Activated T-helper 2 cell treated with anti-CD3 and anti-CD28 coated beads, Interferon-gamma antibody, Interleukin-2, Interleukin-4, amounts not matched to agents 10 μg/mL and 5 μg/mL and 100 μg/mL, durations not matched to agents 14 hours and 24 hours and 36 hours (primary cell): ENCODE measurements at places on chromosomes 1 and 21. TPM values are rescaled to one million over a fixed set of nuclear protein-coding genes. Genes with fewer than 3 reads are reported as not detected.

The DCDC2B gene
- total RNA-seq = 0.14 TPM in 1 of 2 replicates, not detected in the other

The CRP gene
- total RNA-seq = not detected in 2 replicates

The AK2 gene
- total RNA-seq = 349 TPM in 2 replicates

The KRTAP19-1 gene
- not detected in 2 replicates for total RNA-seq

The CLCA4 gene
- total RNA-seq = not detected in 2 replicates

The ZMPSTE24 gene
- 48.2 TPM in 2 replicates for total RNA-seq

The EFNA1 gene
- 0.18 and 0.39 TPM in 2 replicates for total RNA-seq

The SYCP1 gene
- not detected in 2 replicates for total RNA-seq

DNA sequence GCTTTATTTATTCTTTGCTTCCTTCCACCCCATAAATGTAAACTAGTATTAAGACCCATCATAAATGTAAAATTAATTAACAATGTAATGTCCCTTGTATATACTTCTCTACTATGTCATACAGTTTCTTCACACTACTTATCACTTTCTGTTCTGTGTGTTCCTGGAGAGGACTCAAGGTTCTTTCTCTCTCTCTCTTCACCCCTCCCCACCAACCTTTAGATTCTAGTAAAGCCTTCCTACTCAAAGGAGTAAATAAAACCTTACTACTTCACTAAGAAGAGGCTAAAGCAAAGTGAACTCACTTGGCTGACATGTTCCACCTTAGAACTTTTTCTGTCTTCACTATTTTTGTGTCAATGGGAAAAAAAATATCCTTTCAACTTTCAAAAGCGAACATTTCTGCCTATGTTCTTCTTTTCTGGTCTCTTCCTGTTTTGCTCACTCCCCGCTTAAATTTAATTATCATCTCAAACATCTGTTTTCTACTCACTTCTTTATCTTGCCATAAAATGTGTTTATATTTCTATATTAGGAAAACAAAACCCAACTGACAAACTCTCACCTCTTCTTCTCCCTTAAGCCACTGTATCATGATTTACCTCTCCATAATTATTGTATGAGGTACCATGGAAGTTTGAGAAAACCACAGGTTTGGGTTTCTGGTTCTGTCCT lies 260.3 kb downstream of the DPYD start:
- H3K4me1 ChIP-seq = peaks cover 2% of the 10 kb centered on the region
- DNase-seq = no peak
- H3K27me3 ChIP-seq = no peaks in the 10 kb centered on the region
- no peak overlapping the region for H3K4me3 ChIP-seq

- no peak overlapping the region for H3K27ac ChIP-seq
- H3K27me3 ChIP-seq = peaks cover 35% of the 10 kb centered on the region
- H3K4me3 ChIP-seq = no peak overlapping the region
- H3K36me3 ChIP-seq = no peaks in the 10 kb centered on the region
- H3K4me1 ChIP-seq = no peaks in the 10 kb centered on the region
- no peak for DNase-seq
These were observed 6.0 kb upstream of the FOXE3 start for GRCh38 chr1:47410068-47410455.

- H3K4me1 ChIP-seq = no peaks in the 10 kb centered on the region
- H3K27me3 ChIP-seq = peaks cover 26% of the 10 kb centered on the region
- no peaks in the 10 kb centered on the region for H3K36me3 ChIP-seq
- H3K27ac ChIP-seq = no peak overlapping the region
- H3K4me3 ChIP-seq = no peak overlapping the region
These were observed 9.2 kb downstream of the IGSF21 start for GRCh38 chr1:18116777-18117176.

DNA sequence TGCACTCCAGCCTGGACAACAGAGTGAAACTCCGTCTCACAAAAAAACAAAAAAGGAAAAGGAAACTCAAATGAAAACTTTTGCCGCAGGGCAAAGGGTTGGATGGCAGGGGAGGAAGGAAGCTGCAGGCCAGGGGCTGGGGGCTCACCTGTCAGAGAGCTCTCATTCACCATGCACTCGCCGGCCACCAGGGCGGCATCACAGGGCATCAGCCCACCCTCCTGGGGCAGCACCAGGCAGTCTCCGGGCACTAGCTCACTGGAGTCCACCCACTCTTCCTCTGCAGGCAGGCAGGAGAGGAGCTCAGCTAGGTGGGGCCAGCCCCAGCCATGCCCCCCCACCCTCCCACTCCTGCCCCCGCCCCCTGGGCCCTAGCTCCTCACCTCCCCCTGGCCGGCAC lies 11.9 kb downstream of the ATP13A2 start:
- peaks cover 22% of the 10 kb centered on the region for H3K36me3 ChIP-seq
- H3K4me1 ChIP-seq = no peaks in the 10 kb centered on the region
- H3K27me3 ChIP-seq = no peaks in the 10 kb centered on the region
- no peak for DNase-seq
- no peak overlapping the region for H3K4me3 ChIP-seq
- H3K27ac ChIP-seq = no peak overlapping the region

DNA sequence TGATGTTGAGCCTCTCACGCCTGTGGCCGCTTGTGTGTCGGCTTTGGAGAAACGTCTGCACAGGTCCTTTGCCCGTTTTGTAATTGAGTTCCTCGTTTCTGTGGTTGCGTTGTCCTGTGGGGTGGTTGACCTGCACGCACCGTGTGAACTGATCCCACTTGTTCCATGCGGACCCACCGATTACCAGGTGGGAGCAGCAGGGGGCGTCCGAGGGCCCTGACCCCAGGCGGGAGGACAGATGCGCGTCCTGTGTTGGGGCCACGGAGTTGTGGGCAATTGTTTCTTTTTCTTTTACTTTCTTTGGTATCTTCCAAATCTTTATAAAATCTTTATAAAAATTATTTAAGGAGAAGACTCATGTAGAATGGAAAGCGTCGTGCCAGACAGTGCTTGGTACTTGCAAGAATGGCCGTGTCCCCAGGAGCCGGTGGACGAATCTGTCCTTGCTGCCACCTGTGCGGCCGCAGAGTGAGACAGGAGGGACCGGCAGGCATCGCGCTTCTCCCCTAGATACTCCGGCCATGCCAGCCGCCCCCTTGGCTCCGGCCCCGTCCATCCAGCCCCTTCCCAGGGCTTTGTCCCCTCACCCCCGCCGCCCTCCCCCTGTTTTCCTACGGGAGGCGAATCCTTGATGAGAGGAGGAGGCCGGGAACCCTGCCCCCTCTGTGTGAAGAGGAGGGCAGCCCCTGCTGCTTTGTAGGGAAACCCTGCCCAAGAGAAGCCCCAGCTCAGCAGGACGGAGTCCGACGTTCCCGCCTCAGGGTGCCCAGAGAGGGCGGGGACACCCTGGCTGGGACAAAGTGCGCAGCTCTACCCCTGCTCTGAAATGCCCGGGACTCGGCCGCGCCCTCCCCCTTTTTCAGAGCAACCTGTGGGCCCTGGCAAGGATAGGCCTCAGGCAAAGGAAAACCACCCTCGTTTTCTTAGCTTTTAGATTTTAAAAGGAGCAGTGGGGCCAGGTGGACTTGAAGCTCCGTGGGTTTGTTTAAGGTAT lies 41.7 kb downstream of the PRKCZ start:
- no peak overlapping the region for H3K27ac ChIP-seq
- DNase-seq = no peak
- H3K27me3 ChIP-seq = no peaks in the 10 kb centered on the region
- no peaks in the 10 kb centered on the region for H3K36me3 ChIP-seq
- no peak overlapping the region for H3K4me3 ChIP-seq

- no peak for DNase-seq
- no peaks in the 10 kb centered on the region for H3K36me3 ChIP-seq
- H3K27ac ChIP-seq = no peak overlapping the region
- H3K4me3 ChIP-seq = no peak overlapping the region
- H3K4me1 ChIP-seq = no peaks in the 10 kb centered on the region
- H3K27me3 ChIP-seq = no peaks in the 10 kb centered on the region
These were observed 269.0 kb downstream of the LTN1 start for GRCh38 chr21:28723646-28724045.

- peaks cover 2% of the 10 kb centered on the region for H3K27me3 ChIP-seq
- no peak overlapping the region for H3K27ac ChIP-seq
- DNase-seq = no peak
- H3K4me1 ChIP-seq = peaks cover 3% of the 10 kb centered on the region
- H3K36me3 ChIP-seq = no peaks in the 10 kb centered on the region
These were observed 56.9 kb downstream of the OPTC start for GRCh38 chr1:203550846-203551245.

DNA sequence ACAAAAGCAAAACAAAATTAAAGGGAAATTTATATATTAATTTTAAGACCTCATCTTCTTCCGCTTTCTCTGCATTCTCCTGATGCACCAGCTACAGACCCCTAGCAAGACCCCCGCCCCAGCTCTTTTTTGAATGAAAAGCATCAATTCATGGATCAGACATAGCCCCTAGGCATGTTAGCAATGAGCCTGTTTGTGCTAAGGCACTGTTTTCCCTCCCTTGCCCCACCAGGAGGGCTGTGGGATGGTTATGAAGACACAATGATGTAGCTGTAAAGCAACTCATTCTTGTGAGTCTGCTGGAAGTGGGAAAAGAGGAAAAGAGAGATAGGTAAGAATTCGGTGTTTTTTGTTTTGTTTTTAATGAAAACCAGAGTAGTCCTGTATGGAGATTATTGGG lies 88.5 kb upstream of the ZBTB18 start:
- no peak for DNase-seq
- H3K27me3 ChIP-seq = peaks cover 12% of the 10 kb centered on the region
- H3K36me3 ChIP-seq = no peaks in the 10 kb centered on the region
- no peak overlapping the region for H3K4me3 ChIP-seq
- no peak overlapping the region for H3K27ac ChIP-seq

GRCh38 chr1:77038000-77038399 lies 170.7 kb downstream of the ST6GALNAC5 start:
- H3K27me3 ChIP-seq = no peaks in the 10 kb centered on the region
- DNase-seq = no peak
- no peaks in the 10 kb centered on the region for H3K36me3 ChIP-seq
- H3K27ac ChIP-seq = no peak overlapping the region
- no peak overlapping the region for H3K4me3 ChIP-seq
- H3K4me1 ChIP-seq = no peaks in the 10 kb centered on the region

DNA sequence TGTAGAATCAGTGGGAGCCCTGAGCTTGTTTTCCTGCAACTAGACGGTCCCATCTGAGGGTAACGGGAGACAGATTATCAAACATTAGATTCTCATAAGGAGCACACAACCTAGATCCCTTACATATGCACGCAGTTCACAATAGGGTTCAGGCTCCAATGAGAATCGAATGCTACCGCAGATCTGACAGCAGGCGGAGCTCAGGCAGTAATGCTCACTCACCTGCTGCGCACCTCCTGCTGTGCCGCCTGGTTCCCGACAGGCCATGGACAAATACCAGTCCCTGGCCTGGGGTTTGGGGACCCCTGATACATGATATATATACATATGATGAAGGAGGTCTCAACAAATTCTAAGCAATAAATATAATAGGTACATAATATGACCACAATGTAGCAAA lies 19.7 kb upstream of the SMIM12 start:
- DNase-seq = no peak
- H3K27me3 ChIP-seq = peaks cover 46% of the 10 kb centered on the region
- no peaks in the 10 kb centered on the region for H3K36me3 ChIP-seq
- H3K4me3 ChIP-seq = no peak overlapping the region
- H3K27ac ChIP-seq = no peak overlapping the region

DNA sequence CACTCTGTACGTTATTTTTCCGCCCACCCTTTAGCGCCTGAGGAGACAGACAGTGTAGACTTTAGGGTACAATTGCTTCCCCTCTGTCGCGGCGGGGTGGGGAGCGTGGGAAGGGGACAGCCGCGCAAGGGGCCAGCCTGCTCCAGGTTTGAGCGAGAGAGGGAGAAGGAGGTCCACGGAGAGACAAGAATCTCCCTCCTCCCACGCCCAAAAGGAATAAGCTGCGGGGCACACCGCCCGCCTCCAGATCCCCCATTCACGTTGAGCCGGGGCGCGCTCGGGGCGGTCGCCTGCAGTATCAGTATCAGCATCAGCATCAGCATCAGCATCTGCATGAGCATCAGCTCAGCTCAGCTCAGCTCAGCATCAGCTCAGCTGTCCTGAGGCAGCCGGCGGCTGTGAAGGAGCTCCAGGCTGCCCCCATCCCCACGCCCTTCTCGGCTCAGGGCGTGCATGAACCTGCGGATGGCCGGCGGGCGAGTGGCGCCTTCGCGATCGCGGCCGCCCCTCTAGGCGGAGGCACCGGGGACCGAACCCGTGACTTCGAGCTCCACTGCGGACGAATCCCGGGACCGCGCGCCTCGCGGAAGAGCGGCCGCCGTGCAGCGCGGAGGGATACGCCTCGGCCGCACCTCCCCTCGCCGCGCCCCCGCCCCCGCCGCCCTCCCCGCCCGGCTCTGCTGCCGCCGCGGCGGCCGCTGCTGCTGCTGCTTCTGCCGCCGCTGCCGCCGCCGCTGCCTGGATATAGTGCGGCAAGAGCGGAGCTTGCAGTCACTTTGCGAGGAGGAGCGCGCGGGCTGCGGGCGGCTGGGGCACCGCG lies at the start of gene NCAM2:
NCAM2 (plus strand) TSS at position 774 of the 820 bp plus-strand sequence.
- H3K4me3 ChIP-seq = peak within 1 kb of the TSS; percentile 49
- DNase-seq = peak; percentile 37
- H3K27me3 ChIP-seq = peaks cover 33% of the 10 kb centered on the region
- peaks cover 6% of the 10 kb centered on the region for H3K4me1 ChIP-seq
- H3K27ac ChIP-seq = no peak within 1 kb of the TSS

DNA sequence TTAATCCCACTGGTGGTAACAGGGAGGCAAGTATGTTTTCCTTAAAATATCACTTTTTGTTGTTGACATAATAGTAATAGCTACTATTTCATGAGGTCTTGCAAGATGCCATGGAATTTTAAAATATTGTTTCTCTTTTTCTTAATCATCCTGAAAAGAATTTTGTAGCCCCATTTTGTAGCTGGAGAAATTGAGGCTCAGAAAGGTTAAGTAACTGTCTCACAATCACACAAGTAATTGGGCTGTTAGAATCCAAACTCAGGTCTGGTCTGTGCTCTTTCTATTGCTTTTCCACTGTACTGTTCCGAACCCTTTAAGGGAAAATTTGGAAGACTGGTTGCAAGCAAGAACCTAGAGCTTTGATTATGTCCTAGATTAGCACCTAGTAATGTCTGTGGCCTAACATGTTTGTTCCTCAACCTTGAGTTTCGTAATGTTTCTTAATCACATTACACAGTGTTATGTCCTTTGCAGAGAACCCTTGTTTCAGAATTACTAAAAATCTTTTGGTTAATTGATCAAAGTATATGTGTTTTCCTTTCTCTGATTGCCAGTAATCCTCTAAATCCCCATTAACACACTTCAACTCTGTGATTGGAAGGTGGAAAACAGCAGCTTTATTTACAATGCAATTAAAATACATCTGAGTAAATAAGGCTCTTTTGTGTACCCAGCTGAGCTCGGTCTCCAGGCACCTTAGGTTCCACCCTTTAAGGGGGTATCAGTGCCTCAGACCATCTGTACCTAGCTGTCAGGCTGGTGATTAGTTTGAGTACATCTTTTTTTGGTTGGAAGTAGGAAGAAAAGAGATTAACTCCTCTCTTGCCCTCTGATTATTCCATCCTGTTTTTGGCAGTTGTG lies 10.4 kb downstream of the LRRC42 start:
- H3K27me3 ChIP-seq = no peaks in the 10 kb centered on the region
- H3K27ac ChIP-seq = no peak overlapping the region

GRCh38 chr1:232875536-232875935 lies 70.3 kb downstream of the MAP10 start:
- no peaks in the 10 kb centered on the region for H3K27me3 ChIP-seq
- peaks cover 20% of the 10 kb centered on the region for H3K4me1 ChIP-seq
- H3K36me3 ChIP-seq = no peaks in the 10 kb centered on the region
